NCI-H1436 (cell line): ENCODE measurements at places on chromosomes 11 and 22.

DNA sequence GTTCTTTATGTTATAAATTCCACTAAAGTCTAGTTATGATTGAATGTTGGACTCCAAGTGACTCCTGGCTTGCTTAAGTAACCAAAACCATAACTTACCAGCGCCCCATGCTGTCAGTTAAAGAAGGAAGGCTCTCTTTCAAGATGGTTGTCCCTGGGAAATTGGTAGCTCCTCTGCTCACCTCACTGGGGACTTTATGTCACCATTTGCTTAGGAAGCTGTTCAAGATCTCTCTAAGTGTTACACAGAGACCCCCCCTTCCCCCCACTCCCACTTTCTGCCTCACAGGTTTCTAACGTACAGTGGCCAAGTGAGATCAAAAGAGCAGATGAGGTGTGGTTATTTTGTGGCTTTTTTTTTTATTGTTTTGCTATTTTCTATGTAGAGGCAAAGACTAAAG lies 301.8 kb downstream of the AASDHPPT start:
- no peak for DNase-seq

DNA sequence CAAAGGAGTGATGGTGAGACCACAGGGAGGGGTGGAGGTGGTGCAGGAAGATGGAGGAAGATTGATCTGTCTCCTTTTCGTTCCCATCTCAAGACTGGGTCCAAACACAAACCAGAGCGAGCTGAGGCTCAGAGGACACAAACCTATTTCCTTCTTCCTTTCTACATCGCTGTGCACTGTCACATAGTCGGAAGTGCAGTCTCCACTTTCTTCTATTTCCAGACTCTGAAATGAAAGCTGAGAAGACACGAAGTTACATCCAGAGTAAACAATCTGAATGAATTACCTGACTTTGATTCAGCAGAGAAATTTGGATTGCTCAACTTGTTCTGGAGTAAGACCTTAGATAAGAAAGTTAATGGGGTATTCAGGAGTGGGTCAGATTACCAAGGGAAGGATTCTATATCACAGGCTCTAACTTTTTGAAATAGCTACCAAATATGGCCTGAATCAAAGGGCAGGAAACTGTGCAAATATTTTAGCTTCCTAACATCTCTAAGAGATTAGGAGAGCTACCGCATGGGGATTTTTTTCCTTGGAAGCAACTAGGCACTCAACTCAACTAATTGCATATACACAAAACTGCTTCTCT lies 14.4 kb downstream of the OVCH2 start:
- no peak for DNase-seq

GRCh38 chr11:93403930-93404329 lies 73.4 kb downstream of the DEUP1 start:
- DNase-seq: no peak

- DNase-seq: no peak
Observed at GRCh38 chr11:64885367-64886286, 7.2 kb upstream of the EHD1 start.

DNA sequence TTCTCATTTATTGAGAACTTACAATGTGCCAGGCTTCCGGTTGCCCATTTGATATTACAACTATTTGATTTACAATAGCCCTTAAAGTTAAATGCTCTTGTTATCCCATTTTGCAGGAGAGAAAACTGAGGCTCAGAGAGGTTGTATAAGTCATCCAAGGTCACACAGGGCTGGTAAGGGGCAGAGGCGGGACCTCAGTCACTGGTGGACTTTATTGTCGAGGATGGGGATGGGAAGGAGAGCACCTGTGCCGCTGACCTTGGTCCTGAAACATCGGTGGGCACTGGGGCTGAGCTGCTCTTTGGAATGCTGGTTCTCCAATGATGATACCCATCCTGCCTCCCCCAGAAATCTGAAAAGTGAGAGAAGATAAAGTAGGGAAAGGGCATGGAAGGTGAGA lies 265.4 kb downstream of the MIAT start:
- no peak for DNase-seq
